Stimulated activated CD4-positive, alpha-beta T cell treated with anti-CD3 and anti-CD28 coated beads, Interleukin-12 subunit alpha, Interleukin-12 subunit beta, amount 100 ng/mL, for 48 hours (primary cell): ENCODE measurements at places on chromosomes 6 and 20.

- no peak for DNase-seq
These were observed 28.9 kb downstream of the STX7 start for GRCh38 chr6:132483779-132484679.

- DNase-seq = no peak
These were observed 257.8 kb downstream of the CDC5L start for GRCh38 chr6:44645276-44645675.

- DNase-seq = no peak
These were observed 182.1 kb downstream of the EYA4 start for GRCh38 chr6:133423242-133423641.

DNA sequence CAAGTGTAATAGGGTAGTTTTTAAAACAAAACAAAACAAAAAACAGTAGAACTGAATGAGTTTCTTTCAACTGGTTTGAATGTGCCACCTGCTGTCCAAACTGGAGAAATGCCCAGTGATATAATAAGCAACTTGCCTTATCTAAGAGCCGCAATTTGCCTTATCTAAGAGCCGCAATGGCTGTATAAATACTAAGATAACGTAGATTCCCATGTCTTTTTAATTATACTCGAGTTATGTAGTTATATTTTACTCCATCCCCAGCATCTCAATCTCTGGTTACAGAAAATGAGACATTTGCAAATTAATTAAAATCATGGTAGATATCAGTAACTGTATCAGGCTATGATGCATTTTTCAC lies 67.2 kb downstream of the RPP40 start:
- DNase-seq = no peak
